Activated T-cell treated with anti-CD3 and anti-CD28 coated beads, Interleukin-2, amount 50 U/mL, for 72 hours (primary cell): ENCODE measurements at places on chromosomes 6 and 20. TPM values are rescaled to one million over a fixed set of nuclear protein-coding genes. Genes with fewer than 3 reads are reported as not detected.

Gene TSPO2
- not detected for total RNA-seq

Gene TCF15
- total RNA-seq = not detected

- no peak for DNase-seq
These were observed 459.9 kb downstream of the BCKDHB start for GRCh38 chr6:80566361-80566760.

Gene SLC35D3
- total RNA-seq = not detected

Gene PARD6B
- total RNA-seq = 4.3 TPM

Gene CPNE5
- 0.48 TPM for total RNA-seq

GRCh38 chr20:47198254-47198671, 158.2 kb downstream of the ZMYND8 start:
- DNase-seq = peak; percentile 61

Gene PRL
- not detected for total RNA-seq

DNA sequence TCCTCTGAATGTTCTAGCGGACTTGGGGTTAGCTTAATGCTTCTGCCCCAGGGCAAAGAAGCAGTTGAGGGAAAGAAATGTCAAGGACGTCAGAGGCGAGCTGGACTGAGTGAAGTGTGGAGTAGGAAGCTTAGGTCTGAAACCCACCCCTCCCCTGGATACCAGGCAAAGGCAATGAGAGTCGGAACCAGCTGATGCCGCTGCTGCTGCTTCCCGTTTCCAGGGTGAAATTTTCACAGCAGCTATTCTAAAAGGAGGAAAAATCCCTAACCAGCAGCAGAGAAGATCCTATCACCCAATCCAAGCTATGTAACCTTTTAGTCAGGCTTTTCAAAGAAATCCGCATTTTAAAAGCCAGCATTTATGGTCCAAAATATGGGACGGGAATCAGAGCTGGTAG, 564.3 kb downstream of the LMBRD1 start:
- no peak for DNase-seq
